ENCODE measurements at places on chromosomes 5 and 9.

- DNase-seq = no peak
Observed at GRCh38 chr9:91187965-91188344, 173.8 kb downstream of the AUH start.

DNA sequence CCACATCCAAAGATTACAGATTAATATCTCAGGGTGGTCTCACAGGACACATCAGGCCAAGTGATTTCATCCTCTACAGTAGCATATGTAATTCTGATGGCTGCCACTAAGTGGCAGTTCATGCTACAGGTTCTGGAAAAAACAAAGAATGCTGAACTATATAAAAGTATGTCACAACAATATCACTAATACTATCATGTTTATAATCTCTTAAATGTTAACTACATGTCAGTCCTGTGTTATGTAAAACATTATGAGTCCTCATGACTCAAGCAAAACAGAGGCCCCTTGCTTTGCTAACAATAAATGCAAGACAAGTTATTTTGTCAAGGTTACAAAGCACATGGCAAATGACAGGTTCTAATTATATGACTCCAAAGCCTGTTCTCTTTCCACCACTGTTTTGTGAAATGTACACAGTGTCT lies 233.2 kb downstream of the FBXL17 start:
- DNase-seq = peak; percentile 25

GRCh38 chr9:128917151-128917849 lies 3.5 kb upstream of the PHYHD1 start:
- no peak for DNase-seq

- DNase-seq = no peak
Observed at GRCh38 chr5:56077796-56078233, 83.1 kb upstream of the IL6ST start.

DNA sequence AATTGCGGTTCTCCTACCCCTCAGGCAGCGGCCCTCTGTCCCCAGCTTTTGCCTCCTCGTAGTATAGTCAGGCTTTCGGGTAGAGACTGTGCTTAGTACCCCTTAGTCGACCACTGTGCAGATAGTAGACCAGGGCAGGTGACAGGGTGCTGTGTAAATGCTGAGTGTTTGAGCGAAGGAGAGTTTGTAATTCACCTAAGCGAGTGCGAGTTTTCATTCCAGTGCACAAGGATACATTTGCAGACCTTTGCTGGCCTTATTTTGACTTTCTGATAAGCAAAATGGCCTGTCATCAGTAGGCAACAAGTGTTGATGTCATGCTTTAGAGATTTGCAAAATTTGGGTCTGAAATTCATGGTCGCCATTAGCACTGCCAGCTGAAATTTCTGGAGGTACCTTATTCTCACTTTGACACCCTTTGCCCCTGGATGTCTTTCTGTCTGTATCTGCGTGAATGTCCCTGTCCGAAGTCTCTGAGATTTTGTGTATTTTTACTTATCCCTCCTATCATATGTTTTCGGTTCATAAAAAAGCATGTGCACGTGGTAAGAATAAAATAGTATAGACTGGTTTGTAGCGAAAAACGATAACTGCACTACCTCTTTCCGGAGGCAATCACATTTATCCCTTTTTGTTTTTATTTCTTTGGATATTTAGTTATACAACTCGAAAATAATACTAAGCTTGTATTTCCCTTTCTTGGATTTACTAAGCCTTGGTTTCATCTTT lies 1.9 kb downstream of the LMNB1 start:
- no peak for DNase-seq

- no peak for DNase-seq
Observed at GRCh38 chr5:159424123-159424522, 93.8 kb upstream of the IL12B start.

- DNase-seq = no peak
Observed at GRCh38 chr5:180600554-180601041, 9.3 kb upstream of the SCGB3A1 start.

DNA sequence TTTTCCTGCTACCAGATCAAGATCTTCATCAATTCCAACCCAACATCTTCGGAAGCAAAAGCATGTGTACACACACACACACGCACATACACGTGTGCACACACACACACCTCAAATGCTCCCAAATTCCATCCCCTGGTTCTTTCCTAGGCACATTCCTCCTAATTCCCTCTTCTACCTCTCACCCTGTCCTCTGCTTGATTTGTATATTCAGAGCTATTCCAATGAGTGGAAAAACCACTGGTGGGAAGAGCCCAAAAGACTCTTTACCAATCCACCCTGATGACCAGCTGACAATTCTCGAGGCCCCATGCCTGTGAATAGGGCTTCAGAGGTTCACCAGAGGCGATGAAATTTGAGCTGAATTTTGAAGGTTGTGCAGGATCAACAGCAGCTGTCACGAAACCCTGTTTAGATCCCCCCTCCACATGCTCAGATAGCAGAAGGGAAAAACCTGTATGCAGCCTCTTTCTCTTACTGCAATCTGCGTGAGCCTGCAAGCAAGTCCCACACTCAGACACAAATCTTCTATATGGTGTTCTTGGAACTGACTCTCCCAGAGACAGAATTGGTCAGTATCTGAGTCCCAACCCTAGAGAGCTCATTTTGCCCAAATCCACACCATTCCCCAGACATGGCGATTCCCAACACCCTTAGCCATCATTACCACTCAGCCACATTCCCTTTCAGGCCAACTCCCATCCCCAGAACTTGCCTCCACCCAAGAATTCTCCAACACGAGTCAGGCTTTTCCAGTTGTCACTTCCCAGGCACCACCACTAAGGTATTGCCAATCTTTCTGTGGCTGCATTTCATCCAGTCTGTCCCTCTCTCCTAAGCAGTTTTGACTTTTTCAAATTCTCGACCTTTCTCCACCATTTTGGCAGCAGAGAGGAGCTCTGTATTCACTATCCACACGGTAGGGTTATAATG lies 4.3 kb upstream of the TRIO start:
- peak; percentile 94 for DNase-seq

- no peak for DNase-seq
Observed at GRCh38 chr5:77859306-77859705, 83.2 kb upstream of the TBCA start.

GRCh38 chr9:77304543-77304942 lies 127.2 kb downstream of the VPS13A start:
- no peak for DNase-seq

DNA sequence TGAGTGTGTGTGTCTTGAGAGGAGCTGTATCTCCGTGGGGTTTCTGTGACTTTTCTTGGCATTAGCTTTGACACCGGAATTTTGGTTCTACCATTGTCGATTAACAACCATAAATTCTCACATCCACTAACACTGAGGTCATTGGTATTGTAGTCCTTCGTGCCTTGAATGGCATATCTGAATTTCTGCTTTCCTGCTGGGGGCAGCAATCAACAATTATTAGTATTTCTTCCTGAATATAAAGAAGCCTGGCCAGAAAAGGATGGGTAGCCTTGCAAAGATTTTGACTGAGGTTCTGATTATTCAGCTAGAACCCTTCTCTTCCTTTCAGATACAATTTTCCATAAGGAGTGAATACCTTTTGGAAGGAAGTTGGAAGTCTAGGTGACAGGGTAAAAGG lies 33.5 kb upstream of the SHOC1 start:
- no peak for DNase-seq

DNA sequence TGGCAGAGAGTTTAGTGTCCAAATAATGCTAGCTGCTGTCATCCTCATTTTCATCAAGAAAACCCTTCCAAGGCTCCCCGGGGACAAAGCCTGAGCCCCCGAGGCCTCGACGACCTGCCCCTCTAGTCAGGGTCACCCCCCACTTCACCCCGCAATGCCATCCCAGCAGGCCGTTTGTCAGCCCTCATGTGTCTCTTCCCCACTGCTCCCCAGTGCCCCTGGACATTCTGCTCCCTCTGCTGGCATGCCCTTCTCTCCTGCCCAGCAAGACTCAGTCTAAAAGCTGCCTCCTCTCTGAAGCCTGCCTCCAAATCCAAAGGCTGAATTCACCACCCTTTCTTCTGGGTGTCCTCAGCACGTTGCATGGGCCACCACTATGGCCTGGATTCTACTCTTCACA lies 59.3 kb downstream of the PAX5 start:
- no peak for DNase-seq

DNA sequence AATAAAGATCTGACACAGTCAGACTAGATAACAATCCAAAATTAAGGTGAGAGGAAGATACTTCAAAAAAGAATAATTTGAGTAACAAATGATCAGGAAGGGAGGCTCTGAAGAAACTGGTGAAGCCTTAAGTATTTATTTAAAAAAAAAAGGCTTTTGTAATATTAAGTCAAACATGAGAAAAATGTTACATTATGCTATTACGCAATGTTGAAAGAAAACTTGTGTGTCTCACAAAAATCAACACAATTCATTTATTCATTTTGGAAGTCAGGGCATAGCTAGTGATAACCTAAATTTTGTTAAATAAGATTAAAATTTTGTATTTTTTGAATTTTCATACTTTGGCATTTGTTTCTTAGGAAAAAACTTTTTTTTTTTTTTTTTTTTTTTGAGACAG lies 28.2 kb downstream of the WDR41 start:
- DNase-seq = no peak

DNA sequence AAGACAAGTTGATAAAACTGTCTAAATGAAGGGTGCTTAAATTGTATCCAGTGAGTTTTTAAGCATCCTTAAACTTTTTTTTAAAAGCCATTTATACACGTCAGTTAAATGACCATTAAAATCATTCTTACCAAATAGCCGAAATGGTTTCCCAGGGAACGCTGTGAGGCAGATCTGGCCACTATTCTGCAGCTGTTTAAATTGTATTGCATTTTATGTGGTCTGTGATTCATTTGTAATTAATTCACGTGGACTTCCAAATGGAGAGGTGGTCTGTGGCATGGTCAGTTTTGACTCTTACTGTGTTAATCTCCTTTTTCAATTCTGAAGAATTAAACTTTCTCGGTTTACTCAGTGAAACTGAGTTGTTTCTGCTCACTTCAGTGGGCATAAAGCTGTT lies 113.7 kb upstream of the OTULINL start:
- DNase-seq = no peak

GRCh38 chr5:37776826-37777225 lies 63.0 kb downstream of the GDNF start:
- DNase-seq = no peak

- no peak for DNase-seq
Observed at GRCh38 chr9:14062586-14063221, 251.2 kb downstream of the NFIB start.

DNA sequence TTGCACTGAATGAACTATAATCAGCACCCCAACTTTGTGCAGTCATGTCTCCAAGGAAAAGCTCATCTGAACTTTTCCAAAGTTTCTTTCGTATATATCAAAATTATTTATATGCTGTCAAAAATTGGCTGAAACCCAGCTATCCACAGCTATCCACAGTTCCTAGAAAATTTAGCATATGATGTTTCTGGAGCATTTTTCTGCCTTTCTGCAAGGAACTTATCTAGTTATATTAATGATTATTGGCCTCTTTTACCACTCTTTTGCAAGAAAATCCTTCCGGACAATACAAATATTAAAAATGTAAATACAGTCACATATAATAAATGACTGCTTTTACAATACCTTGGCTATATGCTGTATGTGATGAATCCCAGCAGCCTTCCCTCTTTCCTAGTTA lies 270.2 kb downstream of the TMEM167A start:
- DNase-seq = no peak

- DNase-seq = no peak
Observed at GRCh38 chr5:169832304-169832703, 148.0 kb downstream of the INSYN2B start.

DNA sequence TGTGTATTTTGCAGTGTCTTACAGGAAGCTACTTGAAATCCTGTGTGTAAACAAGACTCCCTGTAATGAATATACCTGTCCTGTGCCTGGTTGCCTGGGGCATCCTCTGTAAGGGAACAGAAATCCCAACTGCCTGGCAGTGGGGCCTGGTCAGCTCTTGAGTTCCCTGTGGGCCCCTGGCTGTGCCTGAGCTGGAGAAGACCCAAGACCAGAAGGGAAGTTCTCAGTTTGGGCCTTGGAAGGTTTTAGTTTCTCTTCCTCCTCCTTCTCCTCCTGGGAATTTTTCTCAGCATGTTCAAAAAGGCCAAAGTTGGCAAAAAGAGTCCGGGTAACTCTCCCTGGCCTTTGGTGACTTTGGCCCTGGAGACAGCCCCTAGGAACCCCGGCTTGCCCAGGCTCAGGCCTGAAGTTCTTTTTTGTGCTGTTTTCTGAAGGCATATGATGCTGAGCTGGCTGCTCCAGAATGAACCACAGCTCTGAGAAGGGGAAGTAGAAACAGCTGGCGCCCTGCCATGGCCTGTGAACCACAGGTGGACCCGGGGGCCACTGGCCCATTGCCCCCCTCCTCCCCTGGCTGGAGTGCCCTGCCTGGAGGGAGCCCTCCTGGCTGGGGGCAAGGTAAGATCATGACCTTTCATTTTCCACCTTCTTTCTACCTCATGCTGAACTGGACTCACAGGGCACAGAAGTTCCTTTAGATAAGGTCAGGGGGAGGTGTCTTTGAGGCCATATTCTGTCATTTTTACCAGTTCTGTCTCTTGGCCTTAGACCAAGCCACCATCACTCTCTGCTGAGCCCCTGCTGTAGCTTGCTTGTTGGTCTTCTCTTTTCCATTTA lies 5.8 kb downstream of the TMEM268 start:
- DNase-seq = no peak

- no peak for DNase-seq
Observed at GRCh38 chr9:120710110-120710981, 3.9 kb downstream of the MEGF9 start.

DNA sequence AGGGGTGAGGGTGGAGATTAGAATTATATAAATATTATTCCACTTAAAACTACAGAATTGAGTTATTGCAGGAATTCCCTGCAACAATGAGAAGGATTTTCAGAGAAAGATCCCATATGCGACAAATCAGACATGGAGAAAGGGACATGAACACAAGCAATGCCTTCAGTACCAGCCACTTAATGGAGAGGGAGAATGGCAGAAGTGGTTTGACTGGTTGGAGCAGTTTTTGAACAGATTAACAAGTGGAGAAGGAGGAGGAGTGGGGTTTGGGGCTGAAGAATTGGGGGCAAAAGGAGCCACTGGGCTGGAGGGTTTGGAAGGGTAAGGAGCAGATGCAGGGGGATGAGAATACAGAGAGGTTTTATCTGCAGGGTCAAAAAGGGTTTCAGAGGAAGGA lies 620.9 kb upstream of the PTPRD start:
- no peak for DNase-seq

- DNase-seq = no peak
Observed at GRCh38 chr5:71828291-71829040, 109.4 kb downstream of the CARTPT start.

Measured in NCI-H1694 treated with DMSO at 0.1 percent for 48 hours (cell line).